ENCODE measurements at places on chromosomes 3 and 15.

DNA sequence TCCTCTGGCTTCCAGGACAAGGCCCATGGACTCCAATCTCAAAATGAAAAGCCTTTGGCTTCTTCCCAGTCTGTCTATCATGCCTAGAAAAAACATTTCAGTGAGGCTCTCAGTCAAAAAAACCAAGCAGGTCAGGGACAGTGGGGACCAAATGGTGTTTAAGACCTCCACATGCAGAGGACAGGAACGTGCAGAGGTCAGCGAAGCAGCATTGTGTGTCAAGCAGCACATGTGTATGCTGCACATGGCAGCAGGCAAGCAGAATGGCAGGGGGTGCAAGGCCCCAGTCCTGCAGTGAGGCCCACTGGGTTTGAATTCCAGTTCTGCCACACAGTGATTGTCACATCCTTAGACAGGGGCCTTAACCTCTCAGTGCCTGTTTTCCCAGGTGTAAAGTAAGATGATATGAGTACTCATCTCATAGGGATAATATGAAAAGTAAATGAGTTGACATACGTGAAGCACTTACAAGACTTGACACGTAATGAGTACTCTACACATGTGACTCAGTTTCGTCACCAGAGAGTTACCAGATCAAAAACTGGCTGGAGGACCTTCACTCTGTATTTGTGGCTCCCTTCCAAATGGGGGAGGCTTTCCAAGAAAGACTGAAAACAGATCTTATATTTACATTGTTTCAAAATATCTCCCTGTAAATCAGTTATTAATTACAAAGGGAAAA lies 11.2 kb downstream of the STIMATE start:
- no peak for DNase-seq

GRCh38 chr3:173479301-173479700 lies 81.8 kb downstream of the NLGN1 start:
- DNase-seq, result no peak

DNA sequence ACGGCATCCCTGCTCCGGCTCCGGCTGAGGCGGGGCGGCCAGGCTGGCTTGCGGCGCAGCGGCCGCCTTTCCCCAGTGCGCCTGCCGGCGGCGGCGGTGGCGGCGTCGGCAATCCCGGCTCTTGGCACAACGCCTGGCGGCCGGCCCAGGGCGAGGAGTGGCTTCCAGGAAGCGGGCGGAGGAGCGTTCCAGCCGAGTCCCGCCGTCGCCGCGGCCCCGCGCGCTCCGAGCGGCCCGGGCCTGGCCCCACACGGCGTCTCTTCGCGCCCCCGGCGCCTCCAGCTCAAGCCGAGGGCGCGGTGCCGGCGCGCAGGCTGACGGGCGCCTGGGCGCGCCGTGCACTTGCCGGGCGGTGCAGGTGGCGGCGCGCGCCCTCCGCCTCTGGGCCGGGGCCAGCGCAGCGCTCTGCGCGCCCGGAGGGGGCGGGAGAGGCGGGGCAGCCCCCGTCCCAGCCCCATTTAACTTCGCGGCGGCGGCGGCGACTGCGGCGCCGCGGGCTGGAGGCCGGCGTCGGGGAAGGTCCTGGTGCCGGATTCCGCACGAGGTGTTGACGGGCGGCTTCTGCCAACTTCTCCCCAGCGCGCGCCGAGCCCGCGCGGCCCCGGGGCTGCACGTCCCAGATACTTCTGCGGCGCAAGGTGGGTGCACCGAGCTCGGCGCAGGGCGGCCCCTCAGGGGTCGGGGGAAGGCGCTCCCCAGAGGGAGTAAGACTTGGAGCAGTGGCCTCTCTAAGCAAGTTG lies at the start of gene ADAMTSL3:
ADAMTSL3 (plus strand) TSS at position 485 of the 740 bp plus-strand sequence. CDS start 1,639 bp downstream, outside the sequence.
- DNase-seq, result peak; percentile 71

GRCh38 chr3:156396851-156397250 lies 158.1 kb downstream of the SSR3 start:
- no peak for DNase-seq

GRCh38 chr3:43608751-43609150 lies 13.1 kb downstream of the ANO10 start:
- DNase-seq, result no peak

DNA sequence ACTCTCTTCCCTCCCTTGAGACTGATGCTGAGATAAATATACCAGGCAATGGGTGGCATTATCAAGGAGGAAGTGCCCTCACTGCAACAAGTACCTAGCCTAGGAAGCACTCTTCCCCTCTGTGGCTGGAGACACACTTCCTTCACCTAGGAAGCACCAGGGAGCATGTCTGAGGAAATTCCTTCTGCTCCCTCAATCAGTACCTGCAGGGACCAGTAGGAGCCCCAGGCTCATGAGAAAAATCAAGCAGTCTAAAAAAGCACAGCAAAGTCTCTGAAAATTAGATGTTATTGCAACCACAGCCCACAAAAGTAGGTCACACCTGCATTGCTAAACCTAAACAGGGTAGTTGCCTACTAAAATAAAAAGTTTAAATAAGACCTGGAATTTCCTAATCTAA lies 78.2 kb upstream of the TRPM1 start:
- DNase-seq, result no peak

- peak; percentile 70 for DNase-seq
Observed at GRCh38 chr3:59268170-59268569, 218.3 kb upstream of the CFAP20DC start.
